ENCODE measurements at places on chromosomes 3 and 15. TPM values are rescaled to one million over a fixed set of nuclear protein-coding genes. Genes with fewer than 3 reads are reported as not detected.

CCR9 gene
- not detected for total RNA-seq

CLDN1 gene
- total RNA-seq, result not detected

FGF12 gene
- not detected for total RNA-seq

DNA sequence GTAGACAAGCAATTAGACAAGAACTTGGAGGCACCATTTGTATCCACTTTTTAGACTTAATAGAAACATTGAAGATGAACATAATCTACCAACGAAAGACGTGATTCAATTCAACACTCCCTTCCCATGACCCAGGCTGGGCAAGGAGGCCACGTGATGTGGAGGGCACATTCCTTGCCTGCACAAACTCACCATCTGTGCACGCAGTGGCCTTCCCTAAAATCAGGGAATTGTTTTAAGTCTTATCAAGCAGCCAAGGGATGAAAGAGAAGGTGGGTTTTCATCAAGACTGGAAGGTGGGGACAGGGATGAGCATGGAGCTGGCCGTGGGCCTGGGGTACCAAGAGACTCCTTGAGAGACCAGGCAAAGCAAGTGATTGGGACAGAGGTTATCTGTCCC lies 13.5 kb downstream of the STARD5 start:
- no peak for DNase-seq

DNA sequence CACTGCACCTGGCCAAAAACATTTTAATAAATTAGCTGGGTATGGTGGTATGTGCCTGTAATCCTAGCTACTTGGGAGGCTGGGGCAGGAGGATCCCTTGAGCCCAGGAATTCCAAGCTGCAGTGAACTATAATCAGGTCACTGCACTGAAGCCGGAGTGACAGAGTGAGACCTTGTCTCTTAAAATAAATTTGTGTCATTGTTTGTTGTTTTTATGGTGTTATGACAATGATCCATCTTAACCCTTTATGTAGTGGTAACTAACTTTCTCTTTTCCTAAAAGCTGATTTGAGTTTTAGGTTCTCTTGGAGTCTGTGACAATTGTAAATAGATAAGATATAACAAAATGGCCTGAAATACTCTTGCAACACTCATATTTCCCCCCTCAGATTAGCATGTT lies 20.7 kb downstream of the FLNB start:
- no peak for DNase-seq

All from G401 (cell line).